NCI-H748 treated with DMSO at 0.1 percent for 48 hours (cell line): ENCODE measurements at places on chromosomes 4 and X.

GRCh38 chr4:168451744-168452390 is 28.4 kb downstream of the DDX60L start:
- DNase-seq = no peak

DNA sequence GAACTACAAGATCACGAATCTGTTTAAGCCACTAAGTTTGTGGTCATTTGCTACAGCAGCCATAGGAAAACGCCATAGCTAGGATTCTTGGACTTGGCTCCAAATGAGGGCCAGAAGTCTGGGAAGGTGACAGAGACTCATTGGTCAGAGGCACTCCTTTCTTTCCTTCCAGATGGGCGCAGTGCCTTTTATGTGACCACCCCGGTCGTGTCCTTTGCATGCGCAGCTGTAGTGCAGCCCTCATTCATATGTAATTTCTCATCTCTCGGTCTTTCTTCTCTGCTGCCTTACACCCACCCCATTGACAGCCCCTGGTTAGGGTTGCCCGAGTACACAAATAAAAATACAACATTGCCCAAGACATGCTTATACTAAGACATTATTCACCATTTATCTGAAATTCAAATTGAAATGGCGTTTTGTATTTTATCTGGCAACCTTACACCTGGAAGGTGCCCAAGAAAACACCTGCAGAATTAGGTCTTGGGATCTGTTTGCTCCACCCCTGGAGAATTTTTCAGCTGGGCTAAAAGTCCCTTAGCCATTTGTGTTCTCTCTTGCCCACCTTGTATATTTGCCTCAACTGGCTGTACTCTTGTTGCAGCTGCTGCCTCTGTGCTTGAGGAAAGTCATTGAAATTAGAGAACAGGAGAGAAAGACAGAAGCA is 21.9 kb downstream of the CCKAR start:
- no peak for DNase-seq

- DNase-seq = no peak
Measured at GRCh38 chrX:30888526-30889146, 418 bp downstream of the TAB3 start.

GRCh38 chr4:27009539-27009938 is 148.9 kb downstream of the STIM2 start:
- DNase-seq = no peak

- DNase-seq = no peak
Measured at GRCh38 chrX:69107231-69107739, 58.0 kb downstream of the PJA1 start.
